GF-D8 (cell line): ENCODE measurements at places on chromosomes 11 and 22.

GRCh38 chr11:41134971-41135370 lies 324.5 kb downstream of the LRRC4C start:
- no peak for DNase-seq

GRCh38 chr22:34849965-34850364 lies 216.0 kb upstream of the ISX start:
- DNase-seq: no peak

GRCh38 chr22:30733181-30733631 lies 38.5 kb downstream of the OSBP2 start:
- DNase-seq: no peak

DNA sequence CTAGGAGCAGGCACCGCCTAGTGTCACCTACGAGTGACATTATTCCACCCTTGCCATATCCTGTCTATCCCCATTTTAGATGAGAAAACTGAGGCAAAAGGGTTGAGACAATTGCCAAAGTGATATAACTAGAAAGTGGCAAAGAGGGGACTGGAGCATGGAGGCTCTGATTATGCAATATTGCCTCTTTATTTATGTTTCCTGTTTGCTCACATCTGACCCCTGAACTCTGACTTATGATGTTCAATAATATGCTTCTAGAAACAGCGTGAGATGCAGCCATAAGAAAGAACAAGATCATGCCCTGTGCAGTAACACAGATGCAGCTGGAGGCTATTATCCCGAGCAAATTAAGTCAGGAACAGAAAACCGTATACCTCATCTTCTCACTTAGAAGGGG lies 7.7 kb downstream of the ELF5 start:
- DNase-seq: no peak

DNA sequence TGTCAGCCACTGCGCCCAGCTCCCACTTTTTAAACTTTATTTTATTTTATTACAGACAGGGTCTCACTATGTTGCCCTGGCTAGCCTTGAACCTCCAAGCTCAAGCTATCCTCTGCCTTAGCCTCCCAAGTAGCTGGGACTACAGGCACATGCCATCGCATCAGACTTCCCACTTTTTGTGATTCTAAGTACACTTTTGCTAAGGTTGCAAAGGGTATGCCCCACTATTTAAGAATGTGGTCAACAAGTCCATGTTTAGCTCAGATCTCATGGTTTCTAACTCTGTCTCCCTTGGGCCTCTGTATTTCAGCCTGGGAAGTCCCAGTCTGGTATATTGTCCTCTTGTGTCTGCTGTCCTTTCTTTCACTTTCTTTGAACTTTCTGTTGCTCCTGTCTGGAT lies 35.3 kb downstream of the EXPH5 start:
- DNase-seq: no peak

- DNase-seq: no peak
Observed at GRCh38 chr11:71172680-71173079, 79.7 kb downstream of the SHANK2 start.

DNA sequence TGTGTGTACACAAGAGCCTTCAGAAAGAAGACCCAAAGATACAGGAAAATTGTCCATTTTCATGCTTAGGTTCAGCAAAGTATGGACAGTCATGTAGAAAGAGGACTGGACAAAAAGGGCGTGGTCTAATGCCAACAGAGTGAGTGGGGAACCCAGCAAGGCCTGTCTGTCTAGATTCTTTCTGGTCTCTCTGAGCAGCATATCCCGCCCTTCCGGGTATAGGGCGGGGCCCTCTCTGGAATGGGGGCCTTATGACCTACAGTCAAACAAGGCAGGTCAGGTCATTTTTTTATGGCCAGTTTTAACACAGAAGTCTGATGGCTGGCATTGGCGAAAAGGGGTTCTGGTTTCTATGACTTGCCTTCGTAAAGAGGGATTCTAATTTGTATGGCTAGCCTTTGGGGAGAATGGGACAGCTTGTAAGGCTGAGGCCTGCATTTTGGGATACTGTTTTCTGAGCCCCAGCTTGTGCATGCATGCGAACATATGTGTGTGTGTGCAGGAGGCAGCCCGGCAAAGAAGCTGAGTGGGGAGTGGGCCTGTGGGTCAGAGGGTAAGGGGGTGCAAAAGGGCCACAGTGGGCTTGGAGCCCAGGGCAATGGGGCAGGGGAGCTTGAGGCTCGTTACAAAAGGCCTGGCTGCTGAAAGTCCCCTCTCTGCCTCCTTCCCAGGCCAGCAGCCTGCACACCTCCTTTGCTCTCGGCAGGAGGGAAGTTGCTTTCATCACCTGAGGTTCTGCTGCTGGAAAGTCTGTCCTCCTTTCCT lies 130.5 kb upstream of the B3GAT1 start:
- DNase-seq: no peak

DNA sequence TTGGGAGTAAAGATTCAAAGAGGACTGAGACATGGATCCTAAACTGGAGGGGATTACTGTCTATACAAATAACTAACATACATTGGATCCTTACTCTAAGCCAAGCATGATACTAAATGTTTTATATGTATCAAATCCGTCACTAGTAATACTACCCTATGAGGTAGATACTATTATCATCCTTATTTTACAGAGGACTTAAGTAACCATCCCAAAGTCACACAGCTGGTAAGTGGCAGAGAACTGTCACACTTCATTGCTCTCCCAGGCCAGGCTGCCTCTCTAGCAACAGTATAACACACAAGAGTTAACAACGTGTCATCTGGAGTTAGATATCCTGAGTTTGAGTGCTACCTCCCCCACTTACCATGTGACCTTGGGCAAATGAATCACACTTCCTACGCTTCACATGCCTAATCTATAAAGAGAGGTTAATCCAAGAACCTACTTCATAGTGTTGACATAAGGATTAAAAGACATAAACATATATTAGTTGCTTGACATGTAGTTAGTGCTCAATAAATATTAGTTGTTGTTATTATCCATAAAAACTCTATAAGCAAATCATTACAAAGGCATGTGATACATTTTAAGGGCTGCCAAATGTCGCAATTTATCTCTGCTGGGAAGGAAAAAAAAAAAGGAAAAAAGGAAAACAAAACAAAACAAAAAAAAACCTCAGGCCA lies 33.8 kb upstream of the SPON1 start:
- no peak for DNase-seq

GRCh38 chr11:63635762-63636465 lies 21.7 kb upstream of the PLAAT3 start:
- no peak for DNase-seq

DNA sequence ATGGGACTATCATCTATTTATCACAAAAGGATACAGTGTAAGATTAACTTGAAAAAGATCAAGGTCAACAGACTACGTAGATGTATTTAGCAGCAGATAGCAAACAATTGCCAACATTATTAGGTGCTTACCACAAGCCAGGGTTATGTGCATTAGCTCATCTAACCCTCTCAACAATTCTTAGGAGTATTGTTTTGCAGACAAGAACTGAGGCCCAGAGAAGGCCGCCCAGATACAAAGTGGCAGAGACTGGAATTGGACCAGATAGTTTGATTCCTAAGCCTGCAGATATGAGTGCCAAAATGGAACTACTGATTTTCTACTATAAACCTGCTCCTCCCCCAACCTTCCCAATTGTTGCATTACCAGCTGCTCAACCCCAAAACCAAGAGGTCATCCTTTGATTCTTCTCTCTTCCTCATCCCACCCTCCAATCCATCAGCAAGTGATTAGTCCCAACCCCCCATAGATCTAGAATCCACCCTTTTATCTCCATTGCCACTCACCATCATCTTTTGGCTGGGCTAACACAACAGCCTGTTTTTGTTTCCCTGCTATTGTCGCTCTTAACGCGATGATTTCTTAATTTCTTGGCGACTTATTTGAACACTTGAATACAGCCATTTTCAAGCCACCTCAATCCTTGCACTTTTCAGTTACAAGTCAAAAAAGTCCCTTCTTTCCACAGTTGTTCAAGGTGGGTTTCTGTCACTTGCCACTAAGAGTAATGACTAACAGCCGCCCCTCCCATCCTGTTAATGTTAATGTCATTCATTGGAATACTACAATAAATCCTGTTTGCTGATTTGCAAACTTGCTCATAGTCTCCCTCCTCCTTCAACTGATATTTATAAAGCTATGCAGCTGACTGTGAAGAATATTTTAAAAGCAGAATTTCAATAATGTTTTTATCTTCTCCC lies 2.7 kb downstream of the TMEM123 start:
- DNase-seq: no peak

GRCh38 chr11:9704037-9704436 lies 40.2 kb downstream of the SWAP70 start:
- no peak for DNase-seq

GRCh38 chr11:132072044-132072857 lies 701.8 kb downstream of the NTM start:
- DNase-seq: no peak

- no peak for DNase-seq
Observed at GRCh38 chr11:45501392-45502225, 163.8 kb downstream of the CHST1 start.

GRCh38 chr11:9138612-9139579 lies 47.5 kb upstream of the SCUBE2 start:
- no peak for DNase-seq

GRCh38 chr11:2976294-2977063 lies 15.7 kb downstream of the NAP1L4 start:
- DNase-seq: no peak

DNA sequence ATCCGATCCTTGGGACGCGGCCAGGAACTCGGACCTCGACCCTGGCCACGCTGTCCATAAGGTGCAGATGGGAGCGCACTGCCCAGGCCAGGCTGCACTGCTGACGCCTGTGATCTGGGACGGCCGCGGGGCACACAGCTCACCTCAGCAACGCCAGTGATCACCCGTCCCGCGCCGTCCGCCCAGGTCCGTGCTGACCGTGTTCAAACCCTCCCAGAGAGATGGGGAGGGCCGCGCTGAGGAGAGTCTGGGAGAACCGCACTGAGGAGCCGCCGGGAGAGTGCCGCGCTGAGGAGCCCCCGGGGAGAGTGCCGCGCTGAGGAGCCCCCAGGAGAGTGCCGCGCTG lies 636 bp downstream of the KCNQ1OT1 start:
- DNase-seq: no peak

DNA sequence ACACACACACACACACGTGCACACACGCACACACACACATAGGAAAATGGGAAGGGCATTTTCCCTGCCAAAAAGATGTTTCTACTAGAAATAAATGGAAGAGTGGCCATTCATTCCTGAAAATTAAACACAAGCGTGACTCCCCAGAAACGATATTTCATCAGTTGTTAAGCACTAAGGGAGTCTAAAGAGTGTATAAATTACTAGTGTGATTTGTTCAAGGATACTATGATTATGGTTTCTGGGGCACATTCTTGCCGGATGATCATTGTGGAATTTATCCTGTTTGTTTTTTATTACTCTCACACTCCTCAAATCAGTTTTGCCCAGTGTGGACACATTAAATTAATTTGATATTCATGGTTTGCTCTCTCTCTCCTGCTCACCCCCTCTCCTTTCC lies 16.4 kb upstream of the AMOTL1 start:
- DNase-seq: no peak

- DNase-seq: no peak
Observed at GRCh38 chr11:114322934-114323333, 26.7 kb downstream of the NNMT start.

- DNase-seq: no peak
Observed at GRCh38 chr11:5339771-5340322, 3.5 kb downstream of the OR51B5 start.

DNA sequence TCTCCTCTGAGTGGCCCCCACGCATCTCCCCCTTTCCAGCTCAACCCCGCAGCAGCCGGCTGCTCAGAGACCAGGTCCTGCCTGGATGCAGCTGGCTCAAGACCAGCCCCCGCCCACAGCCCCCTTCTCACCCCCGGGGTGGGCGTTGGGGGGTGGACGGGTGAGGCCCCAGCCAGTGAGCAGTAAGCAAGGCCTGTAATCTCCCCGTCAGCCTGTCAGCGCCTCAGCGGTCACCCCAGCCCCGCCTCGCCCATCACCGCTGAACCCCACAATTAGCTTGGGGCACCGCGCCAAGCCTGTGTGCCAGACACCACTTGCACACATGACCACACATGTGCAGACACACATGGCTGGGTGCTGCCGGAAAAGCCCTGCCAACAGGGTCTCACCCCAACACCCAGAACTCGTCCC lies 5.9 kb downstream of the PLXNB2 start:
- DNase-seq: no peak

DNA sequence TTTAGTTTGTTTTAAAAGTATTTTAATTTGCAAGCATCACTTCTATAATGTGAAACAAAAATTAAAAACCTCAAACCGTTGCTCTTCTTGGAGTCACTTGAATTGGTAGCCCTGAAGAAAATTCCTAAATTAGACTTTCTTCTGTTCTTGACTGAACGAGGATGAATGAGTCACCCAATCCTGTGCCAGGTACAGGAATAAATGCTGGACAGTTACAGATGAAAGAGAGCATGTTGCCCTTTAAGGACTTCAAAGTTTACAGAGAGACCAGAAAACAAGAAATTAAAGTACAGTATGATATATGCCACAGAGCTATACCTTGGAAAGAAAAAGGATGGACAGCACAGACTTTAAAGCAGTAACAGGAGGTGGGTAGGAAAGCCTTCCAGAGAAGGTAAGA lies 41.3 kb upstream of the CXCR5 start:
- no peak for DNase-seq

DNA sequence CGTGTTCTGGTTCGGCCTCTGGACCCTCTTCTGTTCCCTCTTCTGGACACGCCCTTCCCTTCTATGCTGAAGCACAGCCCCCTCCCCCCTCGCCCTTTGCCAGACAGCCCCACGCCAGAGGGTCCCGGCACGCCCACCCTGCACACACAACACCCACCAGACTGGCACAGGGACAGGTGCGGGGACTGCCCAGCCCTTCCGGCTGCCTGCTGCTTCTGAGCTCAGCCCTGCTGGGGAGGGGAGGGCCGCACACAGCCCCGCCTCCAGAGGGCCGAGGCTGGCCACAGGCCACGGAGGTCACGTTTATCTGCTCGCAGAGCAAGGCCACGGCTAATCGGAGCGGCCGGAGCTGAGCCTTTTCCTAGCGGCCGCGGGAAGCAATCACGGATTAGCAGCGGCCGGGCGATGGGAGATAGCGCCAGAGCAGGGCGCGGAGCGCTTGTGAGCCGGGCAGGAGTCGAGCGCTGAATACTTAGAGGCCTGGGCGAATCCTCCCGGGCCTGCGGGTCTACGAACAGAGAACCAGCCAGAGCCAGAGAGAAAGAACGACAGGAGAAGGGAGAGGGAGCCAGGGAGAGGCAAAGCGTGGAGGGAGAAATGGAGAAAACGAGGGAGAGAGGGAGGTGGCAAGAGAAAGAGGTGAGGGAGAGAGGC lies 21.5 kb downstream of the OTUB1 start:
- no peak for DNase-seq
